Hematopoietic multipotent progenitor cell treated with erythropoietin and hydrocortisone succinate and interleukin-3 and kit ligand, for 8 days (in vitro differentiated cells): ENCODE measurements at places on chromosomes 1 and 21.

GRCh38 chr1:68969441-68969840 lies 472.6 kb upstream of the DEPDC1 start:
- no peak for DNase-seq

DNA sequence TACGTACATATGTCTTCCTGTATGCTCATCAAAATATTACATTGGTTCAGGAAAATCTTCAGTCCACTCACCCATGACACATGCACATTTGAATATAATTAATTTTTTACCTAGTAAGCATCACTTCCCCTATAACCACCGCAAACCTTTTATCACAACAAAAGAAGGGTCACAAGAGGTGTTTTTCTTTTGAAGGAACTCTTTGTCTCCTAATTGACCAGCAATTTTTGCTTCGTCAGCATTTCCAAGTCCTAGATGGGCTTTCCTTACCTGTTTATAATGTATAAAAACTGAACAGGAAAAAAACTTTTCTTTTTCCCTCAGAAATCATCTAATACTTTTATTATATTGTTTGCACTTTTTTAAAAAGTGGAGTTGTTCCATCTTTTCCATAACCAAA lies 631.3 kb downstream of the PLA2G4A start:
- DNase-seq = no peak

DNA sequence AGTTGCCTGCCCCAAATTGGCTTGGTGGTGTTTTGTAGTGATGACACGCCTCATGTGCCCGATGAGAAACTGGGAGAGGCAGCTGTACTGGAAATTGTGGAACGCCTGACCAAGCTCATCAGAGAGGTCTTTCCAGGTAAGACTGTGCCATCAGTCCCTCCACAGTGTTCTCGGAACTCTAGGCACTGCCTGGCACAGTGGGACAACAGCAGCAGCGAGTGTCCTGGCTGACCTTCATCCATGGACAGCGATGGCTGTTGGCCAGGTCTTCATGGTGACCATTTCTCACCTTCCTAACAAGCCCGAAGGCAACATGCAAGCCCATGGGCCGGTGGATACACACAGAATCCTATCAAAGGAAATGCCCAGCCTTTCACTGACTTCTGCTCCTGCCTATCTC lies 10.7 kb upstream of the XKR8 start:
- DNase-seq = no peak

DNA sequence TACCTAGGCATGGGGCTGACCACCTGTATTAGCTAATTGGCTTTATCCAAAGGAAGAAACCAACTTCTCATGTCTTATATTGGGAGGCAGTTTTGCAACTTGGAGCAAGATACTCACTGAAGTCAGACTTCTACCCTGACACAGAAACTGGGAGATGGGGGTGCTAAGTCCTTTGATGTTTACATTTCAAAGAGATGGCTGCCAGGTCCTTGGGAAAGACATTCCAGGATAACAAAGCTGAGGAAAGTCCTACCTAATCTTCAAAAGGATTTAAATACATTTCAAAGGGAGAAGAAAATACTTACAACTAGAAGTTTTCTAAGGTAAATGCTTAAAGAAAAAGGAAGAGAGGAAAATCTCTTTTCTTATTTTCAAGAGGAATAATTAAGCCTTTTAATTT lies 62.1 kb downstream of the FH start:
- DNase-seq = no peak

DNA sequence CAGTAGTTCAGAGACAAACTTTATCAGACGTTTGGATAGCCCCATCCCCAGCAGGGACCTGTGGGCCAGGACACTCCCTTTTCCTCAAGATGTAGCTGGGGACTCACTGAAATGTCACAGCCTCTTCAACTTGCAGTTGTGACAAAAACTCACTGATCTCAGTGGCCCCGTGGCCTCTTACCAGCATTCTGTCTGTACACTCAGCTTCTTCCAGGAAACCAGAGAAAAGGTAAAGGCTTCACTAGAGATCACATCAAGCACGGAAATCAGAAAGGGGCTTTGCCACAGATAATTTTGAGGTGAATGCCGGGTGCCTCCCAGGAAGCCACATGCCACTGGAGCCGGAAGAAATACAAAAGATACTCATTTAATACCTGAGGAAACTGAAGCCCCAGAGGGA lies 122.2 kb downstream of the CCDC185 start:
- DNase-seq = no peak

DNA sequence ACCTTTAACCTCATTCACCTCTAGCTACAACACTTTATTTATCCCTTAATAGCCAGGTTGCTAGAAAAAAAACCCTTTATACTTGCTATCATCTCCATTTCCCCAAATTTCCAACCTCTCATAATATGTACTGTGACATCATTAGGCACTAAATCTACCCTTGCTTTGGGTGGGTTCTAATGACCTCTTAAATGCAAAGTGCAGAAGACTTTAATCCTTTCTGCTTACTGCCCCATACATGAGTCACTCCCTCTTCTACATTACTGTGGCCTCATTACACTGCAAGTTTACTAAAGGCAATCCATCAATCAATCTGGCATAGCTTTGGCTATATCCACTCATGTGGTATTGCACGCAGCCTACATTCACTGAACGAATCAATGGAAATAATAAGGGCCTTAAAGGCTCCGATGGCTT lies 353.3 kb downstream of the SMYD3 start:
- no peak for DNase-seq

DNA sequence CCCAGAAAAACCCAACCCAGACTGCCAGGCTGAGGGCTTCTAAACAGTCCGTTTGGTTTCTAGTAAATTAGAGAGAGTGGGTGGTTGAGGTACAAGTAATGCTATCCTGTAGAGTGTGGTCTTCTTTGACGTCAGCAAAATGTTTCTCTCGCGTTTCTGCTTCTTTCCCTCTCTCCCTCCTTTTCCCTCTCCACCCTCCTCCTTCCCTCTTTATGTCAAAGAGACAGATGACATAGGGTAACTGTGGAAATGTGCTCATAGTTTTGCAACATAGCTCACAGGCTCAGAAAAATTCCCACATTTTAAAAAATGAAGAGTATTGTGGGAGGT lies 158.3 kb downstream of the TOMM20 start:
- DNase-seq = no peak

- DNase-seq = no peak
These were observed 273.1 kb downstream of the NTNG1 start for GRCh38 chr1:107413951-107414350.

GRCh38 chr1:119209596-119210295 lies 69.3 kb upstream of the WARS2 start:
- DNase-seq = no peak

- DNase-seq = no peak
These were observed 19.2 kb downstream of the NFYC start for GRCh38 chr1:40710581-40711315.

- no peak for DNase-seq
These were observed 237.6 kb downstream of the SDCCAG8 start for GRCh38 chr1:243493156-243494129.
